ENCODE measurements at places on chromosomes 7 and 10. TPM values are rescaled to one million over a fixed set of nuclear protein-coding genes. Genes with fewer than 3 reads are reported as not detected.

The RAPGEF5 gene
- 0.03 TPM for total RNA-seq

The CNPY4 gene
- 13.7 TPM for total RNA-seq

The CNNM1 gene
- total RNA-seq = not detected

DNA sequence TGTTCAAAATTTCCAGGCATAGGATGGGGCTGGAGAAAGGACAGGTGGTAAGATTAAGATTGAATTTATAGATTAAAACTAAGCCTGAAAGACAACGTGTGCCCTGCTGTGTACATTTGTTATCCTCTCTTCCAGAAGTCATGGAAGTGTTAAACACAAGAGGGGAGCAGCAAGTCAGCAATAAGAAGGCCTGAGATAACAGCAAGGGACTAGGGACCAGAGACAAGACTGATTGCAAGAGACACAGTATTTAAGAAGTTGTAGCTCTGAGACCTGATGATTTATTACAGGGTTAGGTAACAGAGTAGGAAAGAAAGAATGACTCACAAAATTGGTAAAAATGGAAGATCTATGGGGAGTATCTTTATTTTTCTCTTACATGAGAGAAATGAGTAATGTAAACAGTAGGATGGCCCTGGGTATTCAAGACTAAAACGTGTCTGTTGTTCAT lies 55.7 kb upstream of the COL1A2 start:
- no peak for DNase-seq

The REEP3 gene
- total RNA-seq = 16.4 TPM

The CLRN3 gene
- not detected for total RNA-seq

The RTKN2 gene
- 11.7 TPM for total RNA-seq

The ANKRD61 gene
- total RNA-seq = 0.63 TPM

The CLDN3 gene
- not detected for total RNA-seq

GRCh38 chr10:119414081-119414611 lies 128.4 kb downstream of the RGS10 start:
- DNase-seq = peak; percentile 66

The TMEM196 gene
- not detected for total RNA-seq

DNA sequence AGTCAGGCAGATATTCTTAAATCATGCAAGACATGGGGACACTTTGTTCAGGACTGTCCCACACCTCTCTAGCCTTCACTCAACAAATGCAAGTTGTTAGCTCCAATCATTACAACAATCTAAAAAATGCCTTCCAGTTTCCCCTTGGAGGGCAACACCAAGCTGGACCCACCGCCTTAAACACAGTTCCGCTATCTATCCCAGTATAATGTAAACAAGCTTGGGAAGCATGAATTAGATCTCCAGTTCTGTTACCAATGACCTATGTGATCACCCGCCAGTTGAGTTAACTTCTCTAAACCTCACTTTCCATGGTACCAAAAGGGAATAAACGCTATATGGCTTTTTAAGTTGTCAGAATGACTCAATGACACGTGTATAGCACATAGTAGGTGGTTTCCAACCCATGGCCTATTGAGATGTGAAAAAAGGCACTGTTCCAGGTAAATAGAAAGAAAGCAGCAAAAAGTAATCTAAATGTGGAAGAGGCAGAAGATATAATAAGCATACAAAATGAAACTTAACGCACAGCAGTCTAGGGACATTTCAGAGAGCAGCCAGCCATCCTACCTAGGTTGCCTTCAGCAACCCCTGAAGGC lies 2.4 kb upstream of the REEP3 start:
- no peak for DNase-seq

DNA sequence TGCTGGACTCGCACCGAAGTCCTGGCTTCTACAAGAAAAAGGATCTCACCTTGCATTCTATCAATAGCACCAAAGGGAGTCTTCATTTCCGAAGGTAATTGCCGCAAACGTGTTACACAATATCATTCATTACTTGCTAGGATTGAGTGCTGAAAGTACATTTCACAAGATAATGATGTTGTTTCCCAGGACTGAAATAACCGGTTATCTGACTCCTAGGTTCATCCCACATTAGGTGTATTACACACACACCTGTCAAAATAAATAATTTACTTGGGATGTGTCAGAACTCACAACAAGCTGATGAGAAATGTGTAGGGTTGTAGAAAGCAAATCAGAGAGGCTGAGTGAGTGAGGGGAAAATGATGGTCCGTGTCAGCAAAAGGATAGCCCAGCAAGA lies 219.4 kb upstream of the RHOBTB1 start:
- DNase-seq = no peak

The DPYSL4 gene
- total RNA-seq = not detected

DNA sequence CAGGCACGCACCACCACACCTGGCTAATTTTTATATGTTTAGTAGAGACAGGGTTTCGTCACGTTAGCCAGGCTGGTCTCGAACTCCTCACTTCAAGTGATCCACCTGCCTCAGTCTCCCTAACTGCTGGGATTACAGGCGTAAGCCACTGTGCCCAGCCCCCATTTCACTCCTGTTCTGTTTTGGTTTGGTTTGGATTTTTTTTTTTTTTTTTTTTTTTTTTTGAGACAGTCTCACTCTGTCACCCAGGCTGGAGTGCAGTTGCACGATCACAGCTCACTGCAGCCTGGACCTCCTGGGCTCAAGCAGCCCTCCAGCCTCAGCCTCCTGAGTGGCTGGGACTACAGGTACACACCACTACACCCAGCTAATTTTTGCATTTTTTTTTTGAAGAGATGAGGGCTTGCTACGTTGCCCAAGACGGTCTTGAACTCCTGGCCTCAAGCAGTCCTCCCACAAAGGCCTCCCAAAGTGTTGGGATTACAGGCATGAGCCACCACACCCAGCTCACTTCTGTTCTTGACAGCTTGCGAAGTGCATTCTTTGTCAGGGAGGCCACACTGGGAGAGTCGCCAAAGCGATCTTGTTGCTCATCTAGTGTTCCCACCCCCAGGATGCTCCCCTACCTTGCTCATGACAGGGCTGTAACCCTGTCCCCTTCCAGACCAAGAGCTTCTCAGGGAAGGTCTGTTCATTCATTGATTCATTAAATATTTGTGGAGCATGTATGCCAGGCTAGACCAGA lies 229.1 kb downstream of the CUX1 start:
- DNase-seq = no peak

- DNase-seq = no peak
Measured at GRCh38 chr7:156948361-156948760, 1.2 kb upstream of the NOM1 start.

DNA sequence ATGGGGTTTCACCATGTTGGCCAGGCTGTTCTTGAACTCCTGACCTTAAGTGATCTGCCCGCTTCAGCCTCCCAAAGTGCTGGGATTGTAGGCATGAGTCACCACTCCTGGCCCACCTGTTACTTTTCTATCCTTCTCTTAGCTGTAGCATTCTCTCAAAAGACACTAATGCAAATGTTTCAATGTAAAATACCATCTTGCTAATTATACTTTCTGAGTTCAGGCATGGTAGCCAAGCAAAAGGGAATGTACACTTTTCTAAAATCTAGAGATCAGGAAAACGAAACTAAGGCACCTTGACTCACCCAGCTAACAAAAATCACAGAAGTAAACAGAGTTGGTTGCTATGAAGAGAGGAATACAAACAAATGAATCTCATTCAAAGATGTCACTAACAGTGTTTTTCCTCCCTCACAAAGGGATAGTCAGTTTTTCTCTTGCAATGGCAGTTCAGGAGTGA lies 401.0 kb upstream of the NRP1 start:
- DNase-seq = no peak

The BLOC1S2 gene
- total RNA-seq = 55.5 TPM

DNA sequence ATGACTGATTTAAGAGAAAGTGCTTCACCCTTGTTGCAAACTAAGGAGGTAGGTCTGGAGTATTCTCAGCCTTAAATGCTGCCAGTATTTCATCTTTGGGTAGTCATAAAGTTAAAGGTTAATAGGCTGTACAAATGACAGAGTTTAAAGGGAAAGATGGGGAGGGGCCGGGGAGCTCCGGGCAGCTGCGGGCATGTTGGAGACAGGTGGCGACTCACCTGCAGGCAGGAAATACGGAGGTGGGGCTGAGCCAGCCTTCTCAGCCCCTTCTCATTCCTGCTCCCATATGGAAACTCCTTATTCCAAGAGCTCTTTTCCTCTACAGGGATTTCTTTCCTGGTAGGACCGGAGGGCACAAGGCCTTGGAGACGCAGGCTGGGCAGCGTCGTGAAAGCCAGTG lies 31.8 kb upstream of the HMX3 start:
- DNase-seq = no peak

The PRLHR gene
- not detected for total RNA-seq

GRCh38 chr7:28062197-28062991 lies 118.2 kb downstream of the JAZF1 start:
- DNase-seq = peak; percentile 71

GRCh38 chr10:110553905-110554304 lies 13.6 kb upstream of the SMC3 start:
- no peak for DNase-seq

- DNase-seq = no peak
Measured at GRCh38 chr10:17475661-17476060, 21.3 kb upstream of the ST8SIA6 start.

All from SJCRH30 (cell line).